ENCODE measurements at places on chromosomes 7 and 10. TPM values are rescaled to one million over a fixed set of nuclear protein-coding genes. Genes with fewer than 3 reads are reported as not detected.

GJC3 gene
- total RNA-seq, result not detected

TMEM213 gene
- total RNA-seq, result not detected

ETV1 gene
- 17.6 TPM for total RNA-seq

DNA sequence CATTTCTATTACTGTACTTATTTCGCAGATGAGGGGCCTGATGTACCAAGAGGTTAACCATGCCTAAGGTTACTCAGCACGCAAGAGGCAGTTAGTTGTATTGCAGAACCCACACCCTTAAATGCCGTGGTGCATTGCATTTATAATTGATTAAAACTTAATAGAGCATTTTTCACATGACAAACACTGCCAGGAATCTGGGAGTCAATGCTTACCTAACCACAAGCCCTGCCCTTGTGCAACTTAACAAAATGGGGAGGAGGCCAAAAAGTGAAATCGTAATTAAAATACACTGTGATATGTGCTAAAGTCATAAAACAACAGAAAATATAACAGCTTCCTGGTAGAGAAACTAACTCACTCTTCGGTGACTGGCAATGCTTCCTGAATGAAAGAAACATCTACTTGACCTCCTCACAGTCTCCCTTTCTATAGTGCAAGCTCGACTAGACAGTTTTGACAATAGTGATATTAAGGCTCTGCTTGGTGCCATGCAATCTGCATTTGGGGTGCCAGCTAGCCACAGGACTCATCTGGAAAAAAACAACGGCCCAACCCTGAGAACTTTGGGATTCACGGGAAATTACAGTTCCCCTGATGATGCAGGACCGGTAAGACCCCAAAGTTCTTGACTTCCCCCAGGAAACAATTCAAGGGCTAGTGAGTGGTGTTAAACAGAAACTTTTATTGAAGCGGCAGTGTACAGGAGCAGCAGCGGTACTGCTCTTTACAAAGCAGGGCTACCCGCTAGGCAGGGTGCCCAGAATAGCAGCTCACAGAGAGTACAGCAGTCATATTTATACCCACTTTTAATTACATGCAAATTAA lies 612.4 kb downstream of the TNS3 start:
- DNase-seq, result peak; percentile 28

DNA sequence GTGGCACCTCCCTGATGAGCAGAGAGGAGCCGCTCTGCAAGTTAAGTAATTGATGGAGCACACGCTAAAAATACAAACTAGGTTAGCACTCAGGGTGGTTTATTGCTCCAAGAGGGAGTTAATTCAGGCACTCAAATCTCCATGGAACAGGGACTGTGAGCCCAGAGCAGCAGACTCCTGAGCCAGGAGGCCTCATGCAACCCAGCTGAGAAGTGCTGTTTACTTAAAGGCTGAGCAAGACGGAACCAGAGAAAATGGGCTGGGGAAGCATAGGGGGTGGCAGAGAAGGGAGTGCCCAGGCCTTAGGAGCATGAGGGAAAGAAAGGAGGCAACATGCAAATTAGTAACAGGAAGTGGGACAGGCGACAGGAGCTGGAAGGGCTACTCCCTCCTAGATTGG lies 174.1 kb downstream of the KCNMA1 start:
- DNase-seq, result peak; percentile 46

DNA sequence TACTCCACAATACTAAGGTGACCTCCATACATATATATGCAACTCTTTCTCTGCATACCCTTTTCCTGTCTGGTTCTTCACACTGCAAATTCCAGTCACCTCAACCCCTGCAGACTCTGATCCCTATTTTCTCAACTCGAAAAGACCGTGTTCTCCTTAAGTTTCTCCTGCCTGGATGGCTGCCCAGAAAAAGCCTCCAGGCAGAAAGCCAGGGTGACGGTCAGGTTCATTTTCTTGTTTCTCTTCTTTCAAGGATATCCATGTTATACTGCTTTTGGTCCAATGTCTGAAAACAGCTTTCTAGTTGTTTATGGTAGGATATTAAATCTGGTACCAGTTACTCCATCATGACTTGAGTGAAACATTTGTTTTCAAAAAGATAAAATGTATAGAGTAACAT lies 267.8 kb upstream of the MYO3A start:
- no peak for DNase-seq

Measured in stomach (tissue), 19 donors.